ENCODE measurements at places on chromosomes 6 and 20.

DNA sequence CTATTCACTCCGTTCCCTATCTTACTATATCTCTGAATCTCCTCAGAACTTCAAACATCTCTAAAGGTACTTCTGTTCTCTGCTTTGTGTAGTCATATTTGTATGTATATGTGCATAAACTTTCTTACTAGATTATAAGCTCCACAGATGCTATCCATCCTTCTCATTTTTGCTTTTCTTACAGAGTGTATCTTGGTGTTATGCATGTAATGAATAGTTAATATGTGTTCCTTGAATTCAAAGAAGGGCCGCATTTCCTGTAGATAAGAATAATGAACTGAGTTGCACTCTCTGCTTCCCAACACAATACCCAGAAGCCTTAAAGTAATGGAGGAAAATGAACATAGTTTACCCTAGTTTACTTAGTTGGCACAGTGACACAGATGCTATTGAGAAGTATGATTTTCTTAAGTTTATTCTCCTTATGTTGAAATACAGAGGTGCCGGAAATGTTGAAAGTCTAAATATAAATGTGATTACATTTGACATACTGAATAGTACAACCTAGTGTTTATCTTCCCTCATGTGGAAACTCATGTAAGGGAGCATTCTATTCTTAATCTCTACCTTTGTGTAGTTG is 6.0 kb downstream of the NUS1 start:
- DNase-seq = no peak

DNA sequence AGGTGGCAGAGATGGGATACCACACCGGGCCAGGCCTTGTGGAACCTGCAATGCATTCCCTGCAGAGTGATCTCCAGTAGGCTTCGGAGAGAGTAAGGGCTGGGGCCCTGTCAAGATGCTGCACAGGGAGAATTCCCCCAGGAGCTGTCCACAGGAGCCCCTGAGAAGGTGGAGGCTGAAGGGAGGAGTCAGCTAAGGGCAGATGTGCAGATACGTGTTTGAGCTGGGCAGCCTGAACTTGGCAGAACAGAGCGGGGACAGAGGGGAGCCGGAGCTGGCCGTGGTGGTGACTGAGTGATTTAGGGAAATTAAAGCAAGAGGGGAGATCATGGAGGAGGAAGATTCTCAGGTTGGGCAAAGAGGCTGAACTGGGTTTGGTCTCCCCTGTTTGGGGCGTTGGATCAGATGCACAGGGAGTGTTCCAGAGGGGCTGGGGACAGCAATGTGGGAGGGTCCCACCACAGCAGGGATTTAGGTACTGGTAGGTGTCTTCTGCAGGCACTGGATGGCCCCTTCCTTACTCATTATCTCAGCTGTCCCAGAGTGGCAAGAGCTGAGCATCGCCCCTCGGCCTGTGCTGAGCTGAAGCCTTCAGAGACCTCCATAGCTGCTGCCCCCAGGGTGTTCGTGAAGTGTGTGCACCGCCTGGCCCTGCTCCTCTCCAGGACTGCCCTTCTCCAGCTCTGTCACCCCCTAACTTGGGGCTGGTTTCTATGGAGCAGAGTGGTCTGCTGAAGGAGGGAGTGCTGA is 3.8 kb upstream of the NCR2 start:
- no peak for DNase-seq

DNA sequence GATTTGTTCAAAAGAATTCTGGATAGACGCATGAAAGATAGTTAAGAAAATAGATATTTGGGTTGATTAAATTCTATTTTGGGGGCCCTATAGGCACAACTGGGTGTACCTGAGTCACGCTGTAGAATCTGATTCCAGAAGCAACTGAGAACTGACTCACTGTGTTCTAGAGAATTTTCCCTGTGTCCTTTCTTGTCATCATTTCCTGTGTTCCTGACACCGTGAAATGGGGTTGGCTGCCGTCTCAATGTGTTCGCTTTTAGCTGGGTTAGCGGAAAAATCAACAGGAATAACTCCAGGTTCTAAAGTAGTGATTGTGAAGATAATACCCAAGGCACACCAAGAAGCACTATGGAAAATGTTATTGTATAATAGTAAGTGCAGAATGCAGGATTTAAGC is 5.0 kb downstream of the GCNT2 start:
- DNase-seq = no peak

DNA sequence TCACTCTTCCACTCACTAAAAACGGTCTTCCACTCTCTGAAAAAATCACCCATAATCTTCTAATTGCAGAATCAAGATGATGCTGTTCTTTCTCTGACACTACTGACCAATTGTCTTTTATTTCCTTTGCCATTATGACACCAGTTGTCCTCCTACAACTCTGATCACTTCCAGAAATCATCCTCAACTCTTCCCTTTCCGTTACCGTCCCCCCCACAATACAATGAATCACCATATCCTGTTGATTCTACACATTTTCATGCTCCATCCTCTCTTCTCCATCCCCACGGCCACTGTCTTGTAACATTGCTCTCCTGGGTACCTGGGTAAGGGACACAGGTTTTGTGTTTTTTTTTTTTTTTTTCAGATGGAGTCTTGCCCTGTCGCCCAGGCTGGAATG is 2.5 kb upstream of the PPP2R5D start:
- no peak for DNase-seq

DNA sequence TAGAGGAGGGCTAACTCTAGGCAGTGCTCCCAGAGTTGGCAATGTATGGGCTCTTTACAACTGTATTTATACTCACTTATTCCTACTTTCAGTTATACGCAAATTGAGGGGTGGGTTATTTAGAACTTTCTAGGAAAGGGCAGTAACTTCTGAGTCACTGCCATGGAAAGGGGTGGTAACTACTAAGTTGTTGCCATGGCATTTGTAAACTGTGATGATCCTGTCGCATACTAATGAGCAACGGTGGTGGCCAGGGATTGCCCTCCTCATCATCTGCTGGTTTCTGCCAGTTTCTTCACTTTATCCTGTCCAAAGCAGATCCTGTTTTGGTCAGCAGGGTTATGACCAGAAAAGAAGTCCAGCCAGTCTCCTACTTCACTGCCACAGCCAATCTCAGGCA is 95.5 kb upstream of the PTPRT start:
- DNase-seq = no peak

GRCh38 chr6:7500752-7501282 is 40.7 kb upstream of the DSP start:
- no peak for DNase-seq

DNA sequence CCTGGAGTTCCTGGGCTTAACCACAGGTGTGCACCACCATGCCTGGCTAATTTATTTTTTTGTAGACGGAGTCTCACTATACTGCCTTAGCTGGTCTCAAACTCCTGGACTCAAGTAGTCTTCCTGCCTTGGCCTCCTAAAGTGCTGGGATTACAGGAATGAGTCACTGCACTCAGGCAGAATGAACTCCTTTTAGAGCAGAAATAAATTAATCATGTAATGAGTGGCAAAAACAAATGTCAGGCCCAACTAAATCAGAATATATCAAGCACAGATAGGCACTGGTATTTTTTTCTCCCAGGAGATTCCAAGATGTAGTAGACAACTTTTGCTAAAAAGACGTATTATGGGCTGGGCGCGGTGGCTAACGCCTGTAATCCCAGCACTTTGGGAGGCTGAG is 2.6 kb downstream of the RPS10 start:
- DNase-seq = no peak

DNA sequence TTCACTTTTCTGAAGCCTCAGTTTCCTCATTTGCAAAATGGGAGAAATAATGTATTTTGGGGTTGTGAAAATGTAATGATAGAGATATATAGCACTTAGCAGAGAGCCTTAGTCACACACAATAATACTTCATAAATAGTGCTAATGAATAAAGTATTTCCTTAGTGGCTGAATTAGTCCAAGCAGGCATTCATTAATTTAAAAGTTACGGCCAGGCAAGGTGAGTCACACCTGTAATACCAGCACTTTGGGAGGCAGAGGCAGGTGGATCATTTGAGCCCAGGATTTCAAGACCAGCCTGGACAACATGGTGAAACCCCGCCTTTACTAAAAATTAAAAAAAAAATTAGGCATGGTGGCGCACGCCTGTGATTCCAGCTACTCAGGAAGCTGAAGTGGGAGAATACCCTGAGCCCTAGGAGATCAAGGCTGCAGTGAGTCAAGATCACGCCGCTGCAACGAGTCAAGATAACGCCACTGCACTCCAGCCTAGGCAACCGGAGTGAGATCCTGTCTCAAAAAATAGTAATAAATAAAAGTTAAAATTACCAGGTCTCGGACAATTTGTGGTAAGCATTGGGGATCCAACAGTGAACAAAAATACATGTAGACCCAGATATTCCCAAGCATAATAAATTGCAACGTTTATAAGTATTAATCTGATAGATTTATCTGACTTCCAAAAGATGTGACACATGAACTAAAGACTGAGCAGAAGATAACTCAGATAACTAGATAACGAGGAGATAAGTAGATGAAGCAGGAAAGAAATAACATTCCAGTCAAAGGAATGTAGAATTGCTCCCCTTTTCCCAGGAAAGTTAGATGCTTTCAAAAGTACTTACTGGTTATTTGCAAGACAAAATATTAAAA is 2.1 kb upstream of the IBTK start:
- no peak for DNase-seq

Measured in erythroblast (primary cell).